Glutamatergic neuron (in vitro differentiated cells): ENCODE measurements at places on chromosomes 4 and X. TPM values are rescaled to one million over a fixed set of nuclear protein-coding genes. Genes with fewer than 3 reads are reported as not detected.

DNA sequence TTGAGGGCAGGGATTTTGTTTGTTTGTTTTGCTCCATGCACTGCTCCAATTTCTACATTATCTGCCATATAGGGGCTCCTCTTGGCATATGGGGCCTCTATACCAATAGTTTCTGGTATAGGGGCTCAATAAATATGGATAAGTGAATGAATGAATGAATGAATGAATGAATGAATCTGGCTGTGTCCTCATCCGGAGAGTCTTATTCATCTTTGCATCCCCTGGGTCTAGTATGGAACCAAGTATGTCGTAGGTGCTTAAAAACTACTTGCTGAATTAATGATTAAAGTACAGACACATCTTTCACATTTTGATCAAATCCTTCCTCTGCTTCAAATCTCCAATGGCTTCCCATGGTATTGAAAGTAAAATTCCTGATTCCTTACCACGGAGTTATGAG, 80.1 kb downstream of the DRD5 start:
- no peak for DNase-seq

- no peak for DNase-seq
These were observed 10.6 kb upstream of the PUDP start for GRCh38 chrX:7158468-7158990.

- DNase-seq, result no peak
These were observed 611.9 kb downstream of the STPG2 start for GRCh38 chr4:97531351-97531750.

DNA sequence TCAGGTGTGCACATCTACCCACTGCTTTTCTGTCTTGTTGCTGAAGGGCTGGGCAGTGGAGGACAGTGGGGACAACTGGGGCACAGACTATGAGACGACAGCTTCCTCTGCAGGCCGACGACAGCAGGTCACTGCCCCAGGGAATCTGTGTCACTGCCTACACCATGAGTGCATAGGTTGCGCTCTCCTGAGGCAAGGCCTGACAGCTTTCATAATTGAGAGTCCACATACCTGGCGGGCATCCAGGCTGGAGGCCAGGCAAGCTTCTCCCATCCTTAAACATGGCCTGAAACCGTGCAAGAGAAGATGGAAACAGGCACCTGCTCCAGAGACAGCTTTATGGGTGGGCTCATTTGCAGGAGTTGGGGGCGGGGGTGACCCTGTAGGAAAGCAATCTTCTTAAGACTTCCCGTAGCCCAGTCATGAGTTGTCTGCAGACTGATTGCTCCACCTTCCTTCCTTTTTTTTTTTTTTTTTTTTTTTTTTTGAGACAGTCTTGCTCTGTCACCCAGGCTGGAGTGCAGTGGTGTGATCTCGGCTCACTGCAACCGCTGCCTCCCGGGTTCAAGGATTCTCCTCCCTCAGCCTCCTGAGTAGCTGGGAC, 2.9 kb downstream of the ANOS1 start:
- DNase-seq, result no peak

- DNase-seq, result no peak
These were observed 1196.4 kb upstream of the TENM3 start for GRCh38 chr4:181046809-181047208.

DNA sequence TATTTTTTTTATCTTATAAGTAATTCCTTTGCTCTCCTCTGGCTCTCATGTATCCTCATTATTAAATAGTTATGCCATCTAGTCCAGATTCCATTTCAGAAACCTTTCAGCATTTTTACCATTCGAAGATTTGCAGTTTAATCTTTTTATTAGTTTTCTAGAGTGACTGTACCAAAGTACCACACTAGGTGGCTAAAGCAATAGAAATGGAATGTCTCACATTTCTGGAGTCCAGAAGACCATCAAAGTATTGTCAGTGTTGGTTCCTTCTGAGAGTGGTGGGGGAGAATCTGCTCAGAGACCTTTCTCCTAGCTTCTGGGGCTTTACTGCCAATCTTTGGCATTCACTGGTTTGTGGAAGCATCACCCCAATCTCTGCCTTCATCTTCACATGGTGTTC, 3.7 kb upstream of the PNMA3 start:
- no peak for DNase-seq

DGKK gene
- not detected for total RNA-seq

DNA sequence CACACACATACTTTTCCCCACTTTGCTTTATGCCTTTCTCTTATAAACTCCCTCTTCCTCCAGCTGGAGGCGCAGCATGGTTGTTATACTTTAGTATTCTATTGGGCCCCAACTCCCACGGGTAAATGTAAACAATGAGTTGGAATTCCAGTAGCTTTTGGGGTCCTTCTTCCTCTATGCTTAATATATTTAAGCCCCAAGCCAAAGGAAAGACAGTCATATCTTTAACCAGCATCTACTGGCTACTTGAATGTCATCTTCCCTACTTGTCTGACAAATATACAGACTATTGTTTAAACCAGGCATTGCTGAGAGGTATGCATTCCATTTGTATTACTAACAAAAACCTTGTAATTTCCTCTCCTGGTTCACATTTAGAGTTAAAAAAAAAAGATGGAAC, 72.9 kb downstream of the WDR19 start:
- no peak for DNase-seq

DCAF12L1 gene
- 0.12 TPM for total RNA-seq

STAP1 gene
- not detected for total RNA-seq

DNA sequence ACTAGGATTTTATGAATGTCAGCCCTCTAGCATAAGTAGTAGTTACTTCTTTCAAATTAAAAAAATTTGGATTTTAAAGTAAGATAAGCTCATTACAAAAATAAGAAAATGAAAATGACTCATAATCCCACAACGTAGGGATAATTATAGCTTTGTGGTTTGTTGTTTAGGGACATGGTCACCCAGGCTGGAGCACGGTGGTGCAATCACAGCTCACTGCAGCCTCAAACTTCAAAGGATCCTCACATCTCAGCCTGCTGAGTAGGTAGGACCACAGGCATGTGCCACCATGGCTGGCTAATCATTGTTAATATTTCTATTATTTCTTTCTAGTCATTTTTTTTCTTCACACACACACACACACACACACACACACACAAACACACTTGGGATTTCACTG, 57.6 kb downstream of the PLAC1 start:
- no peak for DNase-seq

DNA sequence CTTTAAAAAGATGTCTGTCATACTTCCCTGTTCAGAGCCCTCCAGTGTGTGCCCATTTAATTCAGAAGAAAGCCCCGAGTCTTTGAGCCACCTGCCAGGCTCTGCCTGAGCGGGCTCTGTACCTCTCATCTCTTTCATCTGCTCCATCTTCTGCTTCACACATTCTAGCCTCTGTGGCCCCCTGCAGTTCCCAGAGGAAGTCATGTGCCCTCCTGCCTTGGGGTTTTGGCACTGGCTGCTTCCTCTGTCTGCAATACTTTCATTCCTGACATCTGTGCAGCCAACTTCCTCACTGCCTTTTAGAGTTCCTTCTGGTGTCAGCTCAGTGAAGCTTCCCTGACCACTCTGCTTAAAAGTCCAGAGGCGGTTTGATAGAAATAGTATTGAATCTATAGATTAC, 6.2 kb upstream of the STK32B start:
- DNase-seq, result no peak

GRCh38 chr4:39054497-39054896, 7.5 kb upstream of the KLHL5 start:
- DNase-seq, result no peak

DNA sequence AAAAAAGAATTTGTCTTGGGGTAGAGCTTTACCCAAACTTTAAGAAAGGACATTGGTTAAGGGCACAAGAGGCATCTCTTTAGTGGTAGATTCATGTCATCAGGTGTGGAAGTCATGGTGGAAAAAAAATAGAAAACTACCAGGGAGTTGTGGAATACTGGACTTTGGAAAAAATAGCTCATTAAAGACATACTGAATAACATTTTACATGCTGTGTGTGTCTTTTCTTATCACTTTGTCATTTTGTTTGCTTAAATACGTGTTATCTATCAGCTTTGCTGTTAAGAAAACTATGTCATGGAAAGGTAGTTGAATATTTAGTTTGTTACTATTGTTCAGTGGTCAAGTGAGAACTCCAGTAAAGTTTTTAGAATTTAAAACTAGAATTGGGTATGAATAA, 147.0 kb downstream of the CCSER1 start:
- no peak for DNase-seq

ETDA gene
- not detected for total RNA-seq

- no peak for DNase-seq
These were observed 423.5 kb upstream of the NDST3 start for GRCh38 chr4:117610706-117611308.

DNA sequence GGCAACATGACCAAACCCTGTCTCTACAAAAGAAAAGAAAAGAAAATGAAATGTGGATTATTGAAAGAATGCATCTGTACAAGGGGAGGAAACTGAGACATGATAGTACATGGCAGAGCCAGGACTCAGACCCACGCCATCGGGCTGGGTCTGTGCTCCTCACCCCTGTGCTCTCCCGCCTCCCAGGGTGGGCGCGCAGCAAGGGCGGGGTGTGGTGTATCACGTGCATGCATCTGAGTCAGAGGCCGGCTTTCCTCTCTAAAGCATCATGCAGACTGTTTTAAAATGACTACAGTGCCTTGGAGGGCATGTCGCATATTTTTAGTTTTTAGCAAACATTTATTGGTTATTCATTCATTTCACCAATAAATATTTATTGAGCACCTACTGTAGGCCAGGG, 47.8 kb downstream of the HTT-AS start:
- DNase-seq, result no peak

GRCh38 chr4:26753617-26754016, 107.0 kb upstream of the STIM2 start:
- no peak for DNase-seq

DNA sequence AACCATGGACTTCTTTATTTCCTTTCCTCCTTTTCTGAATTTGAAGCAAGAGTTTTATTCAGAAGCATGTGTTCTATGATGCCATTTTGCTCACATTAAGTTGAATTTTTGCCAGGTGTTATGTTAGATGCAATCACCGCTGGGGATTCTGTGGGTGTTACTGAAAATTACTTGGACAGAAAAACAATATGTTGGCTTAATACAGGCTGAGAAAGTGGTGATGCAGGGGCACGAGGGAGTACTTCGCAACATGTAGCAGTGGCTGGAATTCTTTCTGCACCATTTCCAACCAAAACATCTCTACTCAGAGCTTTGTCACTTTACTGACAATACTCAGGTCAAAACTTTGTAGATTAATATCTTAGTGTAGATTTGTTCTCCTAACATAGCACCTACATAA, 109.2 kb upstream of the PCDH18 start:
- DNase-seq, result no peak

CCKAR gene
- not detected for total RNA-seq

ZNF182 gene
- 7.8 TPM for total RNA-seq

NLGN4X gene
- total RNA-seq, result 40.9 TPM

FRMD7 gene
- total RNA-seq, result not detected

ADH1A gene
- total RNA-seq, result not detected

DNA sequence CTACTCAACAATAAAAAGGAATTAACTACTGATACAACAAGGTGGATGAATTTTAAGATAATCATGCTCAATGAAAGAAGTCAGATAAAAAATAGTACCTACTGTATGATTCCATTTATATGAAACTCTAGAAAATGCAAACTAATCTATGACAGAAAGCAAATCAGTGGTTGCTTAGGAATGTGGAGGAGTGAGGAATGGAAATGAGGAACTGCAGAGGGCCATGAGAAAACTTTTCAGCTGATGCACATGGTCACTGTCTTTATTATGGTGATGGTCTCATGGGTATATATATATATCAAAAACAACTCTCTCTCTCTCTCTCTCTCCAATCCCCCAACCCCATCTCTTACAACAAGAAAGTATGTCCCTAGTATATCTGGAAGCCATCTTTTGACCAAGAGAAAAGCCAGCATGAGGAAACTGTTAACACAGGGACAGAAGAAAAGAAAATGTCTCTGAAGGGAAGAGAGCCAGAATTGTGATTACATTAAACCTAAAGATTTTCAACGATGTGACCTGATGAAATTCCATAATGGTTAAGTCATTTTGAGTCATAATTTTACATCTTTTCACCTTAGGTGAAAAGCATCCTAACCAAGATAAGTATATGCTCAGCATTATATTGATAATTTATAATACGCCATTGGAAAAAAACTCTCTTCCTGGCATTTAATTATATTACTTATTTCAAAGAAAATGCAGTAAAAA, 8.5 kb upstream of the NFKB1 start:
- DNase-seq, result no peak
